Bronchus fibroblast of lung (primary cell): ENCODE measurements at places on chromosomes 2 and 18. TPM values are rescaled to one million over a fixed set of nuclear protein-coding genes. Genes with fewer than 3 reads are reported as not detected.

SERPINB11 gene
- not detected in 2 replicates for total RNA-seq

DYNAP gene
- not detected in 2 replicates for total RNA-seq

DPP4 gene
- 5.9 and 7.4 TPM in 2 replicates for total RNA-seq

RESP18 gene
- not detected in 2 replicates for total RNA-seq

LRP2 gene
- not detected in 2 replicates for total RNA-seq

HTRA2 gene
- 31.4 and 36.4 TPM in 2 replicates for total RNA-seq

PLGLB2 gene
- total RNA-seq = 0.89 TPM in 1 of 2 replicates, not detected in the other

LHCGR gene
- not detected in 2 replicates for total RNA-seq

CYB5A gene
- total RNA-seq = 120 and 121 TPM in 2 replicates

PRKAG3 gene
- not detected in 2 replicates for total RNA-seq

LONRF2 gene
- total RNA-seq = under 0.01 TPM in 2 replicates

IL1A gene
- total RNA-seq = under 0.01 TPM in 1 of 2 replicates, not detected in the other

SFTPB gene
- not detected in 2 replicates for total RNA-seq

MEP1B gene
- total RNA-seq = not detected in 2 replicates

PROKR1 gene
- total RNA-seq = not detected in 2 replicates

TACR1 gene
- total RNA-seq = not detected in 2 replicates

TXNDC2 gene
- not detected in 2 replicates for total RNA-seq

GALNT5 gene
- total RNA-seq = 9.5 and 11.1 TPM in 2 replicates

MDH1B gene
- 0.34 and 0.45 TPM in 2 replicates for total RNA-seq

ZNF142 gene
- total RNA-seq = 11.1 and 11.9 TPM in 2 replicates

ZNF385B gene
- not detected in 2 replicates for total RNA-seq

MEIS1 gene
- 40.2 and 44.3 TPM in 2 replicates for total RNA-seq

ALK gene
- not detected in 2 replicates for total RNA-seq

LBH gene
- 6.7 and 8.3 TPM in 2 replicates for total RNA-seq

SPC25 gene
- total RNA-seq = 12.9 and 14.8 TPM in 2 replicates

UGT1A9 gene
- total RNA-seq = not detected in 2 replicates

COL4A3 gene
- under 0.01 TPM in 1 of 2 replicates, not detected in the other for total RNA-seq

NEMP2 gene
- 5.9 and 6.4 TPM in 2 replicates for total RNA-seq

GCG gene
- not detected in 2 replicates for total RNA-seq

MC4R gene
- total RNA-seq = 0.15 TPM in 1 of 2 replicates, not detected in the other

CNDP1 gene
- total RNA-seq = 0.15 TPM in 1 of 2 replicates, not detected in the other

ZBTB7C gene
- not detected in 2 replicates for total RNA-seq

TUBA4B gene
- not detected in 2 replicates for total RNA-seq

SLC9A4 gene
- total RNA-seq = not detected in 2 replicates

CLEC4F gene
- total RNA-seq = not detected in 2 replicates

SF3B1 gene
- 161 and 163 TPM in 2 replicates for total RNA-seq

PJVK gene
- 0.84 and 0.89 TPM in 2 replicates for total RNA-seq

RNU2-63P gene
- total RNA-seq = not detected in 2 replicates

ANKRD36B gene
- total RNA-seq = 3.7 and 4.0 TPM in 2 replicates

GEN1 gene
- 6.8 and 13.8 TPM in 2 replicates for total RNA-seq

TCF4 gene
- total RNA-seq = 27.6 and 28.4 TPM in 2 replicates

CD226 gene
- under 0.01 TPM in 1 of 2 replicates, not detected in the other for total RNA-seq

MYO5B gene
- total RNA-seq = under 0.01 and 0.17 TPM in 2 replicates

CTAGE1 gene
- total RNA-seq = not detected in 2 replicates

DPP10 gene
- not detected in 2 replicates for total RNA-seq

HPCAL1 gene
- total RNA-seq = 62.0 and 74.1 TPM in 2 replicates

DLGAP1 gene
- 0.34 and 0.45 TPM in 2 replicates for total RNA-seq

TMEM18 gene
- total RNA-seq = 27.5 and 28.4 TPM in 2 replicates

DAW1 gene
- total RNA-seq = 4.9 and 6.5 TPM in 2 replicates

DSG4 gene
- not detected in 2 replicates for total RNA-seq

LRRTM1 gene
- total RNA-seq = not detected in 2 replicates

GKN2 gene
- not detected in 2 replicates for total RNA-seq

PSD4 gene
- total RNA-seq = 8.4 and 8.8 TPM in 2 replicates

CXCR1 gene
- not detected in 2 replicates for total RNA-seq

ALPI gene
- total RNA-seq = not detected in 2 replicates

MC2R gene
- not detected in 2 replicates for total RNA-seq

ACADL gene
- total RNA-seq = under 0.01 TPM in 1 of 2 replicates, not detected in the other

FER1L5 gene
- total RNA-seq = 0.17 and 0.30 TPM in 2 replicates

IL1RL2 gene
- total RNA-seq = 0.50 and 0.74 TPM in 2 replicates
